ENCODE measurements at places on chromosomes 6 and 20.

GRCh38 chr6:111844376-111844775, 28.9 kb downstream of the FYN start:
- DNase-seq, result no peak

GRCh38 chr20:58173091-58173490, 55.4 kb downstream of the ANKRD60 start:
- no peak for DNase-seq

DNA sequence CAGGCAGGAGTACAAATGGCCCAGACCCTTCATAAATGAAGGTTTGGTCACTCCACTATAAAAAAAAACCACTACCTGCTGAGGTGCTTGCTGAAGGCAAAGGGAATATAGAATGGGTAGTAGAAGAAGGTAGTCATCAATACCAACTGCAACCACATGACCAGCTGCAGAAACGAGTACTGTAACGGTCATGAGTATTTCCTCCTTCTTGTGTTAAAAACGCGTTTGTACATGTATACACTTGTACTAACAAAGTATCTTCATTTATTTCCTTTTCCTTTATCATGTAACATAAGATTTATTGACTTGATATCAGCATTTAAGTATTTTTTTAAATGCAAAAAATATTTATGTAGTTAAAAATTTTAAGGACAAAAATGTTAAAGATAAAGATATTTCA, 238.6 kb downstream of the TFAP2B start:
- no peak for DNase-seq

GRCh38 chr6:34836008-34836407, 44.1 kb downstream of the BLTP3A start:
- DNase-seq, result no peak

DNA sequence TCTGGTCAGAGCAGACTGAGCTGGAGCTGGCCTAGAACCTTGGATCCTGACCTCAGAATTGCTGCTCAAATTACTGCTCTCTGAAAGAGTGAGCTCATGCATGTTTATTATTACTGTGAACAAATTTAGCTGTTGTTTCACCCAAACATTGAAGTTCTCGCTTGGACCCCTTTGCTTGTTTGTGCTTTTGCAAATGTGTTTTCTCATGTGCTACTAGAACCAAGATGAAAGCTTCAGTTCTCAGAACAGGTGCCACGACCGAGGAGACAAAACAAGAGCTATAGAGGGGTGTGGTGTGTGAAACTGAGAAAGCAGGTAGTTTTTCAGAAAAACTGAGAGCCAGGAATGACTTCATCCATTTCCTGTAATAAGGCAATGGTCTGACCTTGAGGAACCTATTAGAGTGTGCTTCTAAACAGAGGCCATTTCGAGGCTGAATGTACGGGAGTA, 50.0 kb upstream of the ESR1 start:
- no peak for DNase-seq

- DNase-seq, result no peak
These were observed 31.4 kb downstream of the SLC22A2 start for GRCh38 chr6:160227038-160227768.

DNA sequence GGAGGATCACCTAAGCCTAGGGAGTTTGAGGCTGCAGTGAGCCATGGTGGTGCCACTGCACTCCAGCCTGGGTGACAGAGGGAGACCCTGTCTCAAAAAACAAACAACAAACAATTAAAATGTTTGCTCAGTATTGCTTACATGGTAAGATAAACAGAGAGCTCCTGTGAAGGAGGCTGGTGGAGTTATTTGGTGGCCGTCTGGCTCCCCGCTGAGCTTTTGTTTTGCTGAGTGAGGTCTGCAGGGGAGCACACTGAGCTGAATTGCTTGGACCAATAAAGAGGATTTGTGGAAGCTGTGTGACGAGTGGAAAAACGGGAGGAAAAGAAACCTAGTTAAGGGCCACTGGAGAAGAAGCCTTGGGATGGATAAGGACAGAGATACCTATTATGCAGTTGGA, 41.1 kb upstream of the BMP6 start:
- no peak for DNase-seq

GRCh38 chr6:109336221-109336961, 45.9 kb downstream of the CD164 start:
- peak; percentile 45 for DNase-seq

- no peak for DNase-seq
These were observed 994 bp downstream of the FOXC1 start for GRCh38 chr6:1610497-1611321.

- no peak for DNase-seq
These were observed 52.1 kb upstream of the BHLHE23 start for GRCh38 chr20:63058696-63059335.

DNA sequence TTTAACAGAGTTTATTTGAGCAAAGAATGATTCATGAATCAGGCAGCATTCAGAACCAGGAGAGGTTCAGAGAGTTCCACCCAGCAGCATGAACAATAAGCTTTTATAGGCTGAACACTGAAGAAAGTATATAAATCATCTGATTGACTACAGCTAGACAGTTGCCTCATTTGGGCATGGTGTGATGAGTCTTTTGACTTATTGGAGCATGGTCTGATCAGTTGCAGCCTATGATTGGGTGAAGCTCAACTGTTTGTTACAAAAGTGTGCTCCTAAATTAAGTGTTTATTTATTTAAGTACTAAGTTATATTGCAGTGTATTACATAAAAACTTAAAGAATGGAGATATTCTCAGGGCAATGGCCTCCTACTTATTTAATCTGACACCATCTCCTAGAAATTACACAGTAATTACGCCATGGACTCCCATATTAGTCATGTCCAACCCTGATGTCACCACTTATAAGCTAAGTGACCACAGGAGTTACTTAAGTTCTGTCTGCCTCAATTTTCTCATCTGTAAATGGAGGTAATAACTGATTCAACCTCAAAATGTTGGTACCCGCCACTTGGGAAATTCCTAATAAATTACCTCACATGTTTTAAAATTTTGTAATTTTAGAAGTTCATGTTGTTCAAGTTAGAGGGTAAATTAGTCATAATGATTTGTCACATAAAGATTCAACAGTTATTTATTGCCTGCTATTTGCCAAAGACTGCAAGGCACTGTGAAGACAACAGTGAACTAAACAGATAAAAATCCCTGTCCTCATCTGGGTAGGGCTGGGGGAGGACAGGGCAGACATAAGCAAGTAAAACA, 15.2 kb upstream of the ROS1 start:
- DNase-seq, result peak; percentile 87

DNA sequence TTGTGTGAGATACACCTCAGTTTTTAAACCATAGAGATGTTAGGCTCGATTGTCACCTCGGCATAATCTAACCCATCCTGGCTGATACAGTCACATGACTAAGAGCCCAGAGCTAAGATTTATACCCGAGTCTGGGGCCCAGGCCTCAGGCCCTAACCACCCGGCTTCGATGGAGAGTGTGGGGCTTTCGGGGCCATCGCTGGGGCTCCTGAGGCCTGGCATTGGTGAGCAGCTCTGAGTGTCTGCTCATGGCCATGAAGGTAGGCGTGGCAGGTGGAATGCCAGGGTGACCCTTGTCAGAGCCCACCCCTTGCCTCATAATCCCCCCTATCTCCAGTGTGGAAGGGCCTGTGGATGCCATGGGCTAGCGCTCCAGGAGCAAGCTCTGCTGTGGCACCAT, 164.3 kb downstream of the BMP7 start:
- DNase-seq, result no peak

- no peak for DNase-seq
These were observed 57.8 kb downstream of the CARMIL1 start for GRCh38 chr6:25336996-25337395.

GRCh38 chr6:170180671-170181337, 110.1 kb downstream of the DLL1 start:
- DNase-seq, result no peak

DNA sequence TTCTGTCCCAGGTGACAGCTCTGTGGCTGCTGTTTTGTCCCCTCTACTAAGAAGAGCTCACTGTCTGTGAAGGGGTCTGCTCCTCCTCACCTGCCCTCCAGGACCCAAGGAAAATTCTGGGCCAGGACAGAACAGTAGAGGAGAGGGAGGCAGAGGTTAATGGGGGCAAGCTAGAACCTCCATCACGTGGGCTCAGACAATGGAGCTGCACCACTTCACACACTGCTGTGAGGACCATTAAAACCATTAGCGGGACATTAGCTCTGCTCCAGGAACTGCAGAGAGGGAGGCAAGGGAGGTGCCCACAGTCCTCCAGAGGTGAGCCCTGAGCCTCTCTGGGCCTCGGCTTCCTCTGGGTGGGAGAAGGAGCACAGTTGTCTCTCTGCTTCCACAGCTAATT, 78.4 kb downstream of the NOL4L start:
- DNase-seq, result no peak

- DNase-seq, result no peak
These were observed 159.8 kb downstream of the NRN1 start for GRCh38 chr6:5846889-5847288.

DNA sequence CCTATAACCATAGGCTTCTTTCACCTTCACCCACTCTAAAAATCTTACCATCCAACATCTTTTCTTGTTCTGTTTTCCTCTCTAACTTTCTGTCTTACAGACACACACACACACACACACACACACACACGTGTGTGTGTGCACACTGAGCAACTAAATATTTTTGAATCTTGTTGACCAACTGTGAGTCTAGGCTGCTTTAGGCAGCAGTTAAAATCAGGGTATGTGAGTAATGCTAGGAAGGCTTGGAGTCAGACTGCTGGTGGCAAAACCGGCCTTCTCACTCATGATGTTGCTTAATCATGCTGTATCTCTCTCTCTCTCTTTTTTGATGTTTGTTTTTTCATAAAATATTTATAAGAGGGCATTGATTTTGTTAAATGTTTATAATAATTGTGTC, 103.1 kb upstream of the TBX18 start:
- DNase-seq, result peak; percentile 51

GRCh38 chr6:155212616-155213380, 51.0 kb upstream of the CLDN20 start:
- DNase-seq, result no peak

All from astrocyte of the spinal cord (primary cell).